SHP77 (cell line): ENCODE measurements at places on chromosomes 6 and 20.

- DNase-seq, result no peak
Measured at GRCh38 chr6:160871320-160871719, 120.2 kb upstream of the MAP3K4 start.

DNA sequence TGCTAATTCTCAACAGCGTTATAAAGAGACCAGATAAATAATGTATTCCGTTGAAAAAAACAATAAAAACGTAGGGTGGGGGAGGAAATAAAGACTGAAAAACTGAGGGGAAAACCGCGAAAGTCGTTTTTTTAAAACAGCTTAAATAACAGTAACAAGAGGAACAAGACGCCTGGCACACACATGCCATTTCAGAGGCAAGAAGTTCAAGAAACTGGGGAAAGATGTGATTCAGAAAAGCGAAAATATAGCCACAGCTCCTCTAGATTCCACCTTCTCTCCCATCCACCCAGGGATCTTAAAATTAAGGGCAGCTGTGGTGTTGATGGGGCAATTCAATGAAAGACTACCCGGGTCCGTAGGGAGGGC lies 1.3 kb downstream of the EPB41L2 start:
- DNase-seq, result no peak

DNA sequence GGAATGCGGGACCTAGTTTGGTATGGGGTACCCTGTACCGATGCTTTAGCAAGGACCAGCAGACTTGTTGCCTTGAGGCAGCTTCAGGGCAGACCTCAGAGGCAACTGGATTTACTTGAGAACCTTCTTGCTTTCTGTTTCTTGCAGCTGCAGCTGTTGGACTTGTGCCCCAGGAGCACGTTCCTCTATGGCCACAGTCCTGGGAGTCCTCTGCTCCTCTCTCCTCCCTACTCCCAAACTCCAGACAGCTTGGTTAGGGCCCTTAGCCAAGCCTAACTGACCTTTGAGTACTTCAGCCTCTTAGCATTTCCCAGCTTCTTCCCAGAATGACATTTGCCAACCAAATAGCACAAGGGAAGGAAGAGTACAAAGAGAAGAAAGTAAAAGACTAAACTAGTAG lies 34.7 kb downstream of the GHRH start:
- DNase-seq, result no peak

GRCh38 chr20:61934716-61935530 lies 130.8 kb downstream of the TAF4 start:
- no peak for DNase-seq
